Suprapubic skin (tissue), 4 donors: ENCODE measurements at places on chromosomes 3 and 15.

- no peak overlapping the region for H3K27ac ChIP-seq
- H3K4me3 ChIP-seq, result no peak overlapping the region
- no peak for DNase-seq
- no peaks in the 10 kb centered on the region for H3K36me3 ChIP-seq
- H3K27me3 ChIP-seq, result no peaks in the 10 kb centered on the region
These were observed 66.8 kb downstream of the GREM1 start for GRCh38 chr15:32784581-32784980.

DNA sequence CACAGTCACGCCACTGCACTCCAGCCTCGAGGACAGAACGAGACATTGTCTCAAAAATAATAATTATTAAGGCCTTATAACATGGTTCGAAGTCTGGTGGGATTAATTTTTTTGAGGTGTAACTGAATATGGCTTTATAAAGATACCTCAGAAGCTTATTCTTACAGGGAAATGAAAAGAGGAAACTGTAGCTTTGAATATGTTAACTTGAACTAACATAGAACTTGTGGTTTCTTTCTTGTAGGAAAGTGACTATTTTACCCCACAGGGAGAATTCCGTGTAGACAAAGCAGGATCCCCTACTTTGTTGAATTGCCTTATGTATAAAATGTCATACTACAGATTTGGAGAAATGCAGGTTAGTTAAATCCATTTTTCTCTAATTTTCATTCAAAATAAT is 96.3 kb downstream of the STT3B start:
- H3K4me1 ChIP-seq, result no peaks in the 10 kb centered on the region
- H3K4me3 ChIP-seq, result no peak overlapping the region
- H3K27me3 ChIP-seq, result no peaks in the 10 kb centered on the region
- H3K27ac ChIP-seq, result no peak overlapping the region

GRCh38 chr3:55322638-55323037 is 164.5 kb downstream of the WNT5A start:
- H3K4me3 ChIP-seq, result no peak overlapping the region
- H3K36me3 ChIP-seq, result no peaks in the 10 kb centered on the region
- DNase-seq, result no peak
- no peaks in the 10 kb centered on the region for H3K27me3 ChIP-seq
- no peaks in the 10 kb centered on the region for H3K4me1 ChIP-seq
- H3K27ac ChIP-seq, result no peak overlapping the region

DNA sequence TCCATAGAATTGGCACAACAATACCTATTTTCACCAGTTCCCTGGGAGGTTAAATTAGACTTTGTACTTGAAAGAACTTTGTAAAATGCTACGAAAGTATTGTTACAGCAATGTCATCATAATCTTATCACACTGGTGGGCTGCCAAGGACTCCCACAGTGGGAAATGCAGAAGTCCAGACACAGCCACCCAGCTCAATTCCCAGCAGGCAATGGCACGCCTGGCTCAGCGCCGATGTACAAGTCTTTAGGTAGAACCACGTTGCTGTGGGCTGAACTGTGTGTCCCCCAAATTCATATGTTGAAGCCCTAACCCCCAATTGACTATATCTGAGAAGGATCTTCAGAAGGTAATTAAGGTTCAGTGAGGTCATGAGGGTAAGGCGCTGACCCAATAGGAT is 12.3 kb downstream of the MYO5C start:
- no peak overlapping the region for H3K4me3 ChIP-seq
- peaks cover under 1% of the 10 kb centered on the region for H3K4me1 ChIP-seq
- H3K27ac ChIP-seq, result no peak overlapping the region
- no peak for DNase-seq
- H3K27me3 ChIP-seq, result no peaks in the 10 kb centered on the region

- DNase-seq, result no peak
- no peaks in the 10 kb centered on the region for H3K27me3 ChIP-seq
- H3K4me1 ChIP-seq, result peaks cover 83% of the 10 kb centered on the region
- H3K36me3 ChIP-seq, result no peaks in the 10 kb centered on the region
- H3K4me3 ChIP-seq, result peak overlapping the region; percentile 38
- peak overlapping the region; percentile 86 for H3K27ac ChIP-seq
These were observed 1.7 kb downstream of the CCDC9B start for GRCh38 chr15:40338921-40339620.

DNA sequence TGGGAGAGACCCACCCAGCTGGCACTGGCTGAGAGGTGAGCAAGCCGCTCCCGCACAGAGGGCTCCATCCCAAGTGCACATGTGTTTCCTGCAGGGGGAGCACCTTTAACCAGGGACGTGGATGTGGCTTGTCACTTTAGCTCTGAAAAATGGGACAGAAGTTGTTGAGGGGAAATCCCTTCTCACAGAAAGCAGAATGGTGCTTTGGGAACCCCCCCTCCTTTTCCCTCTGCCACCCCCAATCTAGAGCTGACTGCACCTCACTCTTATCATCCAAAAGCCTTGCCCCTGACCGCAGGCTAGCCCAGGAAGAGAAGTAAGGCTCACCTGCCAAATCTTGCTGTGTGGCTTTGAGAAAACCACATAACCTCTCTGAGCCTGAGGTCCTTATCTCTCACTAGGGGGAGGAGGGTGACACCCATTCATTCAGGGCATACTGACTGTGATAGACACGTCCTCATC is 77.9 kb downstream of the RPN1 start:
- H3K4me1 ChIP-seq, result peaks cover 5% of the 10 kb centered on the region
- H3K36me3 ChIP-seq, result no peaks in the 10 kb centered on the region
- no peak overlapping the region for H3K27ac ChIP-seq
- peaks cover 59% of the 10 kb centered on the region for H3K27me3 ChIP-seq
- H3K4me3 ChIP-seq, result no peak overlapping the region

DNA sequence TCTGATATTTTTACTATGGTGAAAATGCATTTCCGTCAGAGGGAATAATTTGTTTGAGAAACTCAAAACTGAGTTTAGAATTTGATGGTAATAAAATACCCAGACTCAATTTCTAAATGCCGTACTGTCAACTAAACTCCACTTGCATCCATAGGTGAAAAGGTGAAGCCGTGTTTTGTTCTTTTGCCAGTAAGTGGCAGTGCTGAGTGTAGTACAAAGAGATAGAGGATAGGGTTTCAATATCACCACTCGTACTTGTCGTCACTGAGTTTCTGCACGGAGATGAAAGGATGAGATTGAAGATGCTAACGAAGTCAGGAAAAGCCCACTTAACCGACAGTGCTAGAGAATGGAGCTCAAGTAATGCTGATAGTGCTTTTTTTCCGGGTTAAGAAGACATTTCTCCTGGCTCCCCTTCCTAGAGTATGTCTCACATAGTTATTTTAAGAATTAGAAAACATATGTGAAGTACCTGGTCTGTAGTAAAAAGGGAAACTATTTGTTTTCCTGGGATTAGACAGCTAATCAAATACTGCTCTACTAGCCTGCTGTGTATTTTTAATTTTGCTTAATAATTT is 345.1 kb downstream of the IL5RA start:
- no peaks in the 10 kb centered on the region for H3K4me1 ChIP-seq
- H3K27ac ChIP-seq, result no peak overlapping the region
- no peak overlapping the region for H3K4me3 ChIP-seq
- H3K36me3 ChIP-seq, result no peaks in the 10 kb centered on the region
- DNase-seq, result no peak

DNA sequence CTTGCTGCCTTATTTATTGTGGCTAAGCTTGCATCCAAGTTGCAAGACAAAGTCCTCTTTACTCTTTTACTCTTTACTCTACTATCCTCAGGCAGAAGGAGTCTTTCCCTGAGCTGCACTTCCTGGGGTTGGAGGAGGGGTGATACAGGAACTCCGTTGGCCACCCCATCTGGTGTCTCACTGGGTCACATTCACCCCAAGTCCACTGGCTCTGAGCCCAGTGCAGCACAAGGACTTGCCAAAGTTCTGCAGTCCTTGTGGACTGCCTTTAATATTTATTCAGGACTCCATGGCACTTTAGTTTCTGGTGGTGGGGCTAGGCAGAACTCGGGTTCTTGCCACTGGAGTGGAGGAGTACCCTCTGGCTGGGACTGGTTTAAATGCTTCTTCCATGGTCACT is 165.4 kb upstream of the KCNH8 start:
- H3K36me3 ChIP-seq, result no peaks in the 10 kb centered on the region
- H3K27me3 ChIP-seq, result no peaks in the 10 kb centered on the region
- peaks cover 2% of the 10 kb centered on the region for H3K4me1 ChIP-seq
- DNase-seq, result no peak
- H3K27ac ChIP-seq, result no peak overlapping the region

- no peak for DNase-seq
- no peaks in the 10 kb centered on the region for H3K36me3 ChIP-seq
- H3K4me1 ChIP-seq, result no peaks in the 10 kb centered on the region
- no peak overlapping the region for H3K4me3 ChIP-seq
These were observed 212.4 kb downstream of the IL5RA start for GRCh38 chr3:2897821-2898220.

GRCh38 chr15:49290191-49290590 is 120.1 kb downstream of the GALK2 start:
- no peak for DNase-seq
- no peak overlapping the region for H3K27ac ChIP-seq
- H3K36me3 ChIP-seq, result peaks cover 30% of the 10 kb centered on the region
- H3K27me3 ChIP-seq, result no peaks in the 10 kb centered on the region
- no peak overlapping the region for H3K4me3 ChIP-seq
